Right cardiac atrium (tissue), 5 donors: ENCODE measurements at places on chromosomes 3 and 15. TPM values are rescaled to one million over a fixed set of nuclear protein-coding genes. Genes with fewer than 3 reads are reported as not detected.

- no peak for DNase-seq
Observed at GRCh38 chr3:171346582-171347300, 113.5 kb downstream of the TNIK start.

DNA sequence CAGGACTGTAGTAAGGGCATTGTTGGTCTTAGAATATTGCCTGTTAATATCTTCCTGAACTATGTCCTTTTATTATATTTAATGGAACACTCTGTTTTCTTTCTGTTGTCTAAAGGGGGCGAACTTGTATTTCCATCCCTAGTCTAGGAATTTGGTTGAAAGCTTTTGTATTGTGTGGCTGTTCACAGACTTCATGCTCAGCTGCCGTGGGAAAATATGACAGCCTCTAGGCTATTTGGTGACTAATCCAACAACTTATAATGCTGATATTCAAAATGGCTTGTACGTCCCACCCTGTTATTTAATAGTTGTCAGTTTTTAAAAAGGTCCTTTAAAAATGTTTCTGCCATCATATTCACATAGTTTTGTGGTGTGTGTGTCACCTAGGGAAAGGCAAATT, 202.6 kb downstream of the KLHL25 start:
- no peak for DNase-seq

GRCh38 chr15:76011627-76012551, at the start of gene NRG4:
Gene NRG4 (minus strand): TSS chr15:76012424. CDS start chr15:76011230, 1,194 bp downstream.
- no peak for DNase-seq

GRCh38 chr3:136141891-136142290, 54.2 kb downstream of the MSL2 start:
- DNase-seq = no peak

MYH15 gene
- 0.34 TPM for total RNA-seq

CYP8B1 gene
- total RNA-seq = not detected

- no peak for DNase-seq
Observed at GRCh38 chr15:39216816-39217215, 364.1 kb upstream of the THBS1 start.

DNA sequence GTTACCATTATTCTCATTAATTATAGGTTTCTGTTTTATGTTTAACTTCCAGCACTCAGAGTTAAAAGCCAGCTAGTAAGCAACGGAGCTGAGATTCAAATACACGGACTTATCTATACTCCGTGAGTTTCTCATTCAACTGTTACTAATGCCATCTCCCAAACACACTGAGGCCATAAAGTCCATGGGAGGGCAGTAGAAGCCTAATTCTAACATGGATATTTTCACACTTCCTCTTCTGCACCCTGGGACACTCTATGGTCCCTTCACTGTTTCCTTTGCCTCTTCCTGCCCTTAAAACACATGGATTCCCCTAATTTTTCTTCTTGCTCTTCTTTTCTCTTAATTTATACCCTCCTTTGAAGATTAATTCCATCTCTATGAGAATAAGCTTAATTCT, 245.0 kb downstream of the KLF13 start:
- no peak for DNase-seq

GRCh38 chr3:111667621-111668239, 72.6 kb upstream of the ZBED2 start:
- DNase-seq = peak; percentile 21

DNA sequence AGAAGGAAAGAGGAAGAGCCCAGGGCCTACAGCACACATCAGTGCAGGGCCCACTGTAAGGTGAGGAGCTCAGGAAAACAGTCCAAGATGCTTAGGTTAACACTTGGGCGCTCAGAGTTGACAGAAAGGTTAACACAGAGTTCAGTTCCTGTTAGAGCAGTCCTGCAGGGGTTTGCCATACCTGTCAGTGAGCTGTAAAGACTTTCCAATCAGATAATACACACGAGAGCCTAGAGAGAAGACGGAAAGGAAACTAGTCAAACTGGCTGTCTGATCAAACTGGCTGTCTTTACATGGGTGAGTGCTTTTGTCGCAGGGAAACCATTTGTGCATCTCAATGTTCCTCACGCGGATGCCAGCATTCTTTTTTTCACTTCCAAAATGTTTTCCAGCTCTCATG, 61.4 kb upstream of the ARHGEF26 start:
- DNase-seq = no peak

DNA sequence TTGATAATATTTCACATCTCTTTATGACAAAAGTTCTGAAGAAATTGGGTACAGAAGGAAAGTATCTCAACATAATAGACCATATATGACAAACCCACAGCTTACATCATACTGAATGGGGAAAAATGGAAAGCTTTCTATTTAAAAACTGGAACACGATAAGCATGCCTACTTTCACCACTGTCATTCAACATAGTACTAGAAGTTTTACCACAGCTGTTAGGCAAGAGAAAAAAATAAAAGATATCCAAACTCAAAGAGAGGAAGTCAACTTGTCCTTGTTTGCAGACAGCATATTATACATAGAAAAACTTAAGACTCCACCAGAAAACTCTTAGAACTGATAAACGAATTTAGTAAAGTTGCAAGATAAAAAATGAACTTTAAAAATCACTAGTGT, 40.3 kb downstream of the COPS2 start:
- no peak for DNase-seq

DNA sequence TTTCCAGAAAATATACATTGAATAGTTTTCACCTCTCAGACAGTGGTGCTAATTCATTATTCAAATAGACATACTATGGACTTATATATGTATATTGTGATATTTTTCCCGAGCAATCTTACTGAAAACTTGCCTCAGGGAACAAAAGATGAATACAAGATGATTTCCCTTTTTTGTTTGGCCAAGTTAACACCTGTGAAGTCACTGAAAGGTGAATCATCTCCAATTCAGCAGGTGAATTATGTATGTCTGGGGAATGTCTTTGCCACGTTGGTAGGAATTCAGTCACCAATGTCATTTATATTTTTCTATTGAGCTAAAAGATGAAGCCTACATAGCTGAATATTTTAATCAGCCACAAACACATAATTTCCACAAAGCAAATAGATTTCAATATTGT, 88.2 kb downstream of the GPR156 start:
- no peak for DNase-seq

DNA sequence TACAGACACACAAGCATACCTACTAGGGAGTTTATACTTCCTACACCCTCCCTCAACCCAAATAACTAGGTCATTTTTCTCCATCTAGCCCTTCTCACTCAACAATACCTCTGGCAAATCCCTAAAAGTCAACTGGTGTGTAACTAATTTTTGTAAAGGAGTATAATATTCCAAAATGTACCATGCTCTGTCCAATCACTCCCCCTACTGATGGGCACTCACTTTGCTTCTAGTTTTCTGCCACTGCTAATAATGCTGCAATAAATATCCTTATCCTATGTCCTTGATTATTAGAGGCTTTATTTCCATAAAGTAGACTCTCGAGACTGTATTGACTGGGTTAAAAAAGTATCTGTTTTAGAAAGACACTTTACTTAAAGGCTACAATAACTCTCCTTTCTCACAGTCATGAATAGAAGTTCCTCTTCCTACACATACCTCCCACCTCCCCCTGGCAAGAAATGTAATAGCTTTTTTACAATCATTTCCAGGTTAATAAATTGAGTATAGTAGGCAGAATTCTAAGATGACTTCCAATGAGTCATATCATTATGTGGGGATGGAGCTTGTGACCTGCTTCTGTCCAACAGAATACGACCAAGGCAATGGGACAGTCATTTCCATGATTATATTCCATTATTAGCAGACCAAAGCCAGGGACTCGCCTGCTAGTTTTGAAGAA, 30.0 kb downstream of the SHQ1 start:
- no peak for DNase-seq

DNA sequence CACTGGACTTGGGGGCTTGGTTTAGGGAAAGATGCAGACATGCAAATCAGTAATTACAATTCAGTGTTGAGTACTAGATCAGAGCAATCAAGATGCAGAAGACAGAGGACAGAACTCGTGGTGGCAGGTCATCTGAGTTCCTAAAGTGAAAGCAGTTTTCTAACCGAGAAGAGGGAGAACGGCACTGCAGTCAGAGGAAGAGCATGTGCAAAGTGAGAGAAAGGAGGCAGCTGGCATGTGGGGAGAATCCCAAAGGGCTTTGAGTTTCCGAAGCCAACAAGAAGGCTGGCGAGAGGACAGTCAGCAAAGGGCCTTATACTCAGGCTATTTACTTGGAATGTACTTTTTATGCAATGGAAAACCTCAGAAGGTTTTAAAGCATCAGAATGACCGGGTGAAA, 87.0 kb downstream of the ANP32A start:
- no peak for DNase-seq

SPG21 gene
- 57.6 TPM for total RNA-seq

DNA sequence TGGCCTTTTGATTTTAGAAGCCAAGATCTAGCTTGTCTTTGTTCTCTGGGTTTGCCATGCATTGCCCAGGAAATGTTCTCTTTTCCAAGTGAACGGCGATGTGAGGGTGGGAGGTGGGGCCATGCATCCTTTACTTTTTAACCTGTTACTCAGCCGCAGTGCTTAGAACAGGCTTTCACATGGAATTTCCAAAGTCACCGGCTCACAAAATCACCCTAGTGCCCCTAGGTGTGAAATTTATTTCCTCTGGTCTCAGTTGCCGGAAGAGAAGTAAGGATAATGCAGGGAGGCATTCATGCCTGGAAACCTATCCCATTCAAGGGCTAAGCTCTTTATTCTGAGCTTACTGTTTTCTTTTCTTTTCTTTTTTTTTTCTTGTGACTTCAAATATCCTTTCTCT, 93.2 kb downstream of the CACNA2D3 start:
- DNase-seq = no peak

- no peak for DNase-seq
Observed at GRCh38 chr3:109346770-109347295, 9.5 kb upstream of the DPPA4 start.

GRCh38 chr15:70522323-70522966, 240.9 kb downstream of the UACA start:
- DNase-seq = no peak

DNA sequence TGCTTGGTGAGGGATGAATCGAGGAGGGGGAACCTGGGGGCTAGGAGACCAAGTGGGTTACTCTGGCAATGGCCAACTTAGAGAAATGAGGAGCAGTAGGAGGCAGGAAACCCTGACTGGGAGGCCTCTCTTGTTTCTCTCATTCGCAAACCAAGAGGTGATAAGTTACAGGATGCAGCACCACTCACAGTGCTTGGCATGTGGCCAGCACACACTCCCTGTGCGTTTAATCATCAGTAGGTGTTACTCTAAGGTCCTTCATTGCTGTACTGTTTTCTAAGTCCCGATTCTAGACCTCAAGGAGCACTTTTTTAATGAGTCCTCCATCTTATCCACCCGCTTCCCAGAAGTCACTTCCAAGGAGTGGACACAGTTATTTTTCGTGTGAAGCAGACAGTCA, 314.1 kb upstream of the TRIM42 start:
- peak; percentile 67 for DNase-seq

FILIP1L gene
- total RNA-seq = 88.3 TPM

PLD1 gene
- total RNA-seq = 79.5 TPM

- no peak for DNase-seq
Observed at GRCh38 chr3:175702956-175703355, 843.8 kb downstream of the NAALADL2 start.

CCR9 gene
- not detected for total RNA-seq

GPR176 gene
- total RNA-seq = 3.9 TPM

DNA sequence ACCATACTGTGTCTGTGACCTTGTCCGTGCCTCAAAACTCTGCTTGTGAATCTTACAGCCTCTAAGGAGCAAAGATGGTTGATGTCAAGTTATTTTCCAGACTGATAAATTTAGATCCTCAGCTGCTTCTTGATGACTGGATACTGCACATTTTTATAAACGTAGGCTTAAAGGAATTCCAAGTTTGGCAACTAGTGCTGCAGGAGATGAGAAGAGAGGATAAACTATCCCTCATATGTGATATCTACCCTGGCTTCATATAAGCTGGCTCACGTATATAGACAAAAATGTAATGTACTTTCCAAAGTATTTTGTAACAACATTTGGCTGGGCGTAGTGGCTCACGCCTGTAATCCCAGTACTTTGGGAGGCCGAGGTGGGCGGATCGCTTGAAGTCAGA, 89.6 kb downstream of the GMPS start:
- no peak for DNase-seq

GPR62 gene
- total RNA-seq = 1.5 TPM

- no peak for DNase-seq
Observed at GRCh38 chr15:94736236-94736635, 504.9 kb downstream of the MCTP2 start.

GNAT1 gene
- total RNA-seq = not detected

RARRES1 gene
- total RNA-seq = 149 TPM

DNA sequence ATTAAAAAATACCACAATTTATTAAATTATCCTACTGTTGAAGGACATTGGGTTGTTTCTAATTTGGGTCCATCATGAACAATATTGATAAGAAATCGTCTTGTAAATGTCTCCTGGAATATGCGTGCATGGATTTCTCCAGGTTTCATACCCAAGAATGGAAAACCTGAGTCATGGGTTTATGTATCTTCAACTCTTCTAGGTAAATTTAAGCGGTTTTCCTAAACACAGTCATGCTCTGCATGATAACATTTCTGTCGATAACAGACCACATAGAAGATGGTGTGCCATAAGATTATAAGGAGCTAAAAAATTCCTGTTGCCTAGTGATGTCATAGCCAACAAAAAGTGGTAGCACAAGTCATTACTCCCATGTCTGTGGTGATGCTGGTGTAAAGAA, 39.9 kb upstream of the SCN5A start:
- DNase-seq = no peak

DNA sequence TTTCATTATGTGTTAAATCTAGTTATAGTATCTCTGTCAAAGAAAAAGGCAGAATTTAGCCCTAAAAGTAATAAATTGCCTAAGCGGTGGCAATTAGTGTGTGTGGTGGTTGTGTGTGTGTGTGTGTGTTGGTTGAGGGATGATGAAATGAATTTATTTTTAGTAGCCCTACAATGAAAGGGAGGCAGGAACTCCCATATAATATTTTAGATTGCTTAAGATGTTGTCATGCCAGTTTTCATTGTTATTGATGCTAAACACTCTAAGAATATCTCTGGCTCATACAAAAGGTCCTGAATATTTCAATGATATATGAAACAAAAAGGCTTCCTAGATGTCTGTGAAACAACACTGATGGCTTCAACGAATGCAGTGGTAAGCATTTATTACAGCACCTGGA, 140.6 kb upstream of the TBC1D5 start:
- DNase-seq = no peak

- no peak for DNase-seq
Observed at GRCh38 chr15:44438402-44438801, 11.0 kb downstream of the CTDSPL2 start.

- DNase-seq = no peak
Observed at GRCh38 chr3:58604031-58604430, 26.8 kb upstream of the FAM107A start.

DNA sequence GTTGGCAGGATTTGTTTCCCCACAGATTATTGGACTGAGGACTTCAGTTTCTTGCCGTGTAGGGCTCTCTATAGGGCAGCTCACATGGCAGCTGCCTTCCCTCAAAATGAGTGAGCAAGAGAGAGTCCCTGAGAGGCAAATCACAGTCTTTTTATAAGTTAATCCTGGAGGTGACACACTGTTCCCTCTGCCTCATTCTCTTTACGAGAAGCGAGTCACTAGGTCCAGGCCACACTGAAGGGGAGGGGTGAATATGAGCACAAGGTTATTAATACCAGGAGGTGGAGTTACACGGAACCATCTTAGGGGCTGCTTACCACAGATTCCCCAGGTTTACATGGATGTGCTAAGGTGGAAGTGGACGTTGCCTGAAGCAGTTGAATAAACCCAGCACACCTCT, 77.0 kb downstream of the LPP start:
- DNase-seq = no peak

TOPBP1 gene
- total RNA-seq = 12.6 TPM

- DNase-seq = no peak
Observed at GRCh38 chr15:89171136-89172072, 50.0 kb downstream of the RLBP1 start.
